Testis (tissue), 5 donors: ENCODE measurements at places on chromosomes 1 and 21.

DNA sequence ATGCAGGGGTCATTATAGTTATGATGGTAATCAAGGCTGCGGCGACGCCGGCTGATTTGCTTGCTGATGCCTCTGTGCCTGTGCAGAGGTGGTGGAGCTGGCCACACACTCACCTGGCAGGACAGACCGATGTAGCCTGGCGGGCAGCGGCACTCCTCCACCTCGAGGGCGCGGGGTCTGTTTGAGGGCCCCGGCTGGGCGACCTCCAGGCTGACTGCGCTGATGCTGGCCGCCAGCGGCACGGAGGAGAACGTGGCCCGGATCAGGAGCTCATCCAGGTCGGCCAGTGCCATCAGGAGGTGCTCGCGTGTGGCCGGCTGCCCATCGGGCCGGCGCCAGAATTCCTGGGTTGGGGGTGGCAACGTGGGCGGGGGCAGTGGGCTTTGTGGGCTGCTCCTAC is 52.7 kb downstream of the LDLRAD2 start:
- H3K27me3 ChIP-seq: no peaks in the 10 kb centered on the region
- peaks cover 2% of the 10 kb centered on the region for H3K4me1 ChIP-seq
- no peak overlapping the region for H3K27ac ChIP-seq

DNA sequence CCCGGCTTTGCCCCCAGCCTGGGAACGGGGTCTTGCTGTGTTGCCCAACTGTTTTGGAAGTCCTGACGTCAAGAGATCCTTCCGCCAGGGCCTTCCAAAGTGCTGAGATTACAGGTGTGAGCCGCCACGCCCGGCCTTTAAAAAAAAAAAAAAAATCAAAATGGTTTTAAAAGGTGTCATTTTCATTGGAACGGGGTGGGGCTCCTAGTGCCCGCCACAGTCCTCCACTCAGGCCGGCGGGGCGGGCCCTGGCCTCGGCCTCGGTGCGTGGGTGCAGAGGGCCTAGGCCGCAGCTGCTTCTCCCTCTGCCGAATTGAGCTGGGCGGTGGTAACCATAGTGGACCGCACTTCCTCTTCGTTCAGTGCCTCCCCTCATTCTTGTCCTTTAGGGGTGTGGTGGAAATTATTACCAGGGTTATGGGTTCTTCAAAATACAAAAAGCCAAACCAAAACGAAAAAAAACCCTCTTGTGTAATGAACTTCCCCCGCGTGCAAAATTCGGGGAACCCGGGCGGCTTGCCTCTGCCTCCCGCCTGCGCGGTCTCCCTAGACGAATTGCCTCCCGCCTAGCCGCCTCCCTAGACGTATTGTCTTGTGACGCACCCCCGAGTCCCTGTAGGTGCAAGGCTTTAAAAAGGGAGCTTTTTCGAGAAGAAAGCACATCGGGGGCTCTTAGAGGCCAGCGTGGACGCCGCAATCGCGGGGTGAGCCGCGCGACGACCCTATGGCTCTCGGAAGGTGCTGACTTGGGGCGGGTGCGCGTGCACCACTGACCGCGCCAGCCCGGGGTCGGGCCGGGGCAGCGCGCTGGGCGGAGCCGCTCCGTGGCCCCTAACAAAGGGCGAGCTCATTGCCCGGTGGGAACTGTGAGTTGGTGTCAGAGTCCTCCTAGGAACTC is 10.5 kb upstream of the SPEN start:
- H3K27me3 ChIP-seq: no peaks in the 10 kb centered on the region
- peak; percentile 63 for DNase-seq
- peak overlapping the region; percentile 100 for H3K27ac ChIP-seq
- H3K36me3 ChIP-seq: no peaks in the 10 kb centered on the region

DNA sequence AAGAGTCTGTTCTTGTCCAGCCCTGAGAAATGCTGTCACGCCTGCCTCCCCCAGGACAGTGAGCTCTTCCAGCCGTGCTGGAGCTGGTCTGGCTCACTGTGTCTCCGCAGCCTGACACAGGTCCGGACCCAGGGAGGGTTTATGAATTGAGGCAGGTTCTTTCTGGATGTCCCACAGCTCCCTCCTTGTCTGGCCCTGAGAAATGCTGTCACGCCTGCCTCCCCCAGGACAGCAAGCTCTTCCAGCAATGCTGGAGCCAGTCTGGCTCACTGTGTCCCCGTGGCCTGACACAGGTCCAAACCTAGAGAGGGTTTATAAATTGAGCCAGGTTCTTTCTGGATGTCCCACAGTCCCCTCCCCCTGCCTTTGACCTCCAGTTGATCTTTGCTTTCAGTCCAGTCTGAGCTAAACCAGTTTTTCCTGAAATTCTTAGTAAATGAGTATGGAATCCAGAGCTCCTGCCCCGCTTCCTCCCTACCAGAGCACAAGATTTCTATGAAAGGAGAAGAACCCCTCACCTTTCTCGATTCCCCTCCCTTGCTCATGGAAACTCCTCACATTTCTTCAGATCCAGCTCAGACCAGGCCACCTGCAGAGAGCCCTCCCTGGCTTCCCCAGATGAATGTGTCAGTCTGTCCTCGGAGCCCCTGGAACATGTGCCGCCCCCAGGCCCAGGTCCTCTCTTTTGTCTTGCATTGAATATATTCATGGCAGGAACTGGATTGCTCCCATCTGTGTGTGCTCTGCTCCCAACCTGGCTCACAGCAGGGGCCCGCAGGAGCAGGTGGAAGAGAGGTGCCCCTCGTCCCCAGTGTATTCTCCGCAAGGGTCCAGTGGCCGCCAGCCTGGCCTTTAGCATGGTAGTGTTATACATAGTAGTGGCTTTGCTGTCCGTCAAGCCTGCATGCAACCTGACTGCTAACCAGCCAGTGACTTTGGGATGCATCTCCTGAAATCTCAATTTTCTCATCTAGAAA is 116.3 kb downstream of the EPHB2 start:
- H3K36me3 ChIP-seq: no peaks in the 10 kb centered on the region
- H3K27me3 ChIP-seq: no peaks in the 10 kb centered on the region
- peak overlapping the region; percentile 66 for H3K27ac ChIP-seq
- DNase-seq: peak; percentile 46
- H3K4me1 ChIP-seq: peaks cover 20% of the 10 kb centered on the region
- H3K4me3 ChIP-seq: no peak overlapping the region

DNA sequence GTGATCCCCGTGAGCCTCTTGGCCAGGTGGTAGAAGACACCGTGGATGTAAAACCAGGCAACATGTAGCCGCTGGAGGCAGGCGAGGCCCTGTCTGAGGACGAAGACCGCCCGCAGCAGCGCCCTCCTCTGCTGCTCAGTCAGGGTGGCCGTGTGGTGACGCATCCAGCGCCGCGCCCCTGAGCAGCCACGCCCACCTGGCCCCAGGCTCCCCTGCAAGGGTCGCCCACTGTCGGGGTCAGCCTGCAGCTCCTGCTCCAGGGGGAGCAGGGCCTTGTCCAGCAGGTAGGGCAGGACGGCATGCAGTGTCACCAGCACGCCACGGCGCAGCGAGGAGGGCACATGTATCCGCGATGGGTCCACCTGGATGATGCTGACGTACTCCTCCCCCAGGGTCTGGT is 3.9 kb downstream of the PEX10 start:
- H3K4me3 ChIP-seq: no peak overlapping the region
- no peaks in the 10 kb centered on the region for H3K27me3 ChIP-seq
- DNase-seq: no peak
- no peak overlapping the region for H3K27ac ChIP-seq
- H3K36me3 ChIP-seq: no peaks in the 10 kb centered on the region
